ENCODE measurements at places on chromosomes 12 and 14.

GRCh38 chr14:101033006-101033405 lies 129.5 kb upstream of the RTL1 start:
- DNase-seq: peak; percentile 45

- DNase-seq: no peak
Observed at GRCh38 chr12:56661560-56661959, 15.8 kb upstream of the ATP5F1B start.

GRCh38 chr12:43159506-43159905 lies 392.5 kb downstream of the ADAMTS20 start:
- DNase-seq: no peak

- no peak for DNase-seq
Observed at GRCh38 chr12:93135286-93136239, 206.5 kb upstream of the EEA1 start.

- no peak for DNase-seq
Observed at GRCh38 chr14:75283162-75283832, 4.7 kb downstream of the FOS start.

DNA sequence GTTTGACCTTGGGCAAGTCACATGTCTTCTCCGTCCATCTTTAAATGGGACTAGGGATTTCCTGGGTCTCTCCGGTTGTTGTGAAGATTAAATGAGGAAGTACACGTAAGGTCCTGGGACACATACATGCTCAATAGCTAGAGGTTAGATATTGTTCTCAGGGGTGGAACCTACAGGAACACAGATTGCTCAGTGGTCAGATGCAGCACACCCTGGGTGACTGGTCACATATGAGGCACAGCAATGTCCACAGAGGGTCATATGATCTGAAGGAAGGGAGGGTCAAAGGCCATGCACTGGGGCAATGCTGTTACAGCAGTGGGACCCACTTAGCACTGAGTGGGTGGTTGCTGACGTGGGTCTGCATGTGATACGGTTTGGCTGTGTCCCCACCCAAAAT lies 11.4 kb upstream of the SLC8B1 start:
- DNase-seq: no peak

- DNase-seq: no peak
Observed at GRCh38 chr12:12684375-12685106, 11.4 kb downstream of the GPR19 start.

GRCh38 chr12:104407922-104408321 lies 48.8 kb upstream of the CHST11 start:
- DNase-seq: no peak

GRCh38 chr14:50002926-50003212 lies 110.0 kb downstream of the ARF6 start:
- no peak for DNase-seq

DNA sequence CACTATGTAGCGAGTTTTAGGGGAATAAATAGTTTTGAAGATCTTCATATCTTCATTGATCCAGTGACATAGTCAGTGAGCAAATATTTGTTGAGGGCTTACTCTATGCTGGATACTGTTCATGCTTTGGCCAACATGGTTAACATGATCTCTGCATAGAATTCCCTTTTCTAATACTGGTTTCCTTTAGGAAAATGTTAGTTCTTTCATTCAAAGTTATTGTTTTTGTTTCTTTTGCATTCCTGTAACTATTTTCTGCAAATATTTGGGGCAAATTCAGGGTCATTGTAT lies 226.5 kb downstream of the C12orf50 start:
- DNase-seq: no peak

- DNase-seq: no peak
Observed at GRCh38 chr12:51368640-51369517, 22.3 kb downstream of the GALNT6 start.

- peak; percentile 62 for DNase-seq
Observed at GRCh38 chr14:90780519-90780918, 35.7 kb downstream of the TTC7B start.

GRCh38 chr12:62252576-62252975 lies 7.6 kb upstream of the USP15 start:
- DNase-seq: no peak

GRCh38 chr12:45543887-45544286 lies 185.6 kb upstream of the ARID2 start:
- no peak for DNase-seq

DNA sequence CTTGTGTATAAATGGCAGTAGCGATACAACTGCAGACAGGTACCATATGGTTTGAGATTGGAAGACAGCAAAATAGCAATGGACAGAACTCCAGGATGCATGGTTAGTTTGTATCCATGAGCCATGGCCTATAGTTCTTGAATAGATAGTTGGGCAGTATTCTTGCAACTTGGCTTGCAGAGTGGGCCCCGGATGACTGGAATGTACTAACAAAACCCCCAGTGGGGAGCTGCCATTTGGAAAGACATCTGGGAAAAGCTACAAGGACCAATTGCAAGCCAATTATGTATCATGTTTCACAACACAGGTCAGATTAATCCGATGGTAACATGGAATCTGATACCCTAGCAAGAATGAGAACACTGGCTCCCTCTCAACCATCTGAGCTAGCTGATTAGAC lies 279.6 kb downstream of the RERGL start:
- DNase-seq: no peak

DNA sequence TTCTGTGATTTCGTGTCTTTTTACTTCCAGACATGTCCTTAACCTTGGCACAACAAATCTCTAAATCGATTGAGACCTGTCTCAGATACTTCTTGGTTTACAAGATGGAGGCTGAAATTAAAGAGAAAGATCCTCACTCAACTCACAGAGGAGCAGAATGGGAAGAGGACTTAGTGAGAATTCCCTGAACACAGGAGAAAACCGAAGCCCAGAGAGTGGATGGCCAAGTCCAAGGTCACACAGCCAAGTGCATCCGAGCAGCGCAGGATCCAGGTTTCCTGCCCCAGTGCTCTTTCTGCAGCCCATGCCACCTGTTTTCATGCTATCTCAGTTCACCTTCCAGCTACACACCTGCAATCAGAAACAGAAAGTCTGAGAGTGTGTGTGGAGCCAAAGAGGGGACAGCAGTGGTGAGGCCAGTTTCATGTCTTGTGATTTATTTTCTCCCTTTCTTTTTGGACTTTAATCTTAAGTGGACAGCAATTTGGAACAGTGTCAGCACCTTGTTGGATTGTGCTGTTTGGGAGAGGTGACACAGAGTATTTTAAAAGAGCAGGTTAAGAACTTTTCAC lies 22.9 kb upstream of the TCL1B start:
- DNase-seq: no peak

DNA sequence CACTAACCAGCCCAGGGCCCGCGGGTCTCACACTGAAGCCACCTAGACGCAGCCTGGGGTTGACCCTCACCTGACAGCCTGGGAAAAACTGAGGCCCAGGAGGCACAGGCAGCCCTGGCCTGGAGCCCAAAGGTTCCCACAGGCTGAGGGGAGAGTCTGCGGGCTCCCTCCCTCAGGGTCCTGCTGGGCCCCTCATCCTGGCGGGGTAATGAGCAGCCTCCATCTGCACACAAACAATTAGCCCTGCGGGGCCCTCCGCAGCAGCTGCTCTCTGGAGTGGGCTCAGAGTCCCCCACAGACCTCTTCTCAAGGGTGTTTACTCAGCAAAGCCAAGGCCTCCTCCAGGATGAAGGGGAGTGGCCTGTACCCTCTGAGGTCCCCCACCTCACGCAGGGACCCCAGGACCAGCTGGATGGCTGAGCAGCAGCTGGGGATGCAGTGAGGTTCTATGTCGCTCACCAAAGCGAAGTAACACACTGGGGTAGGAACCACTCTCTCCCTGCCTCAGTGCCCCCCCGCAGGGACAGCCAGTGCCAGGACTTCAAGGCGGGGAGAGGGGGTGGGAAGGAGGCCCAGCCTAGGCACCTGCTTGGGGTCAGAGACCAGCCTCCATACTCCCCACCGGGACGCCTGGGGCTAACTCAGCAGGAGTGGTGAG lies 7.3 kb downstream of the AKT1 start:
- DNase-seq: no peak

- DNase-seq: no peak
Observed at GRCh38 chr12:6888360-6888759, 15.3 kb upstream of the SPSB2 start.

GRCh38 chr12:89770391-89770790 lies 61.8 kb upstream of the ATP2B1 start:
- no peak for DNase-seq

DNA sequence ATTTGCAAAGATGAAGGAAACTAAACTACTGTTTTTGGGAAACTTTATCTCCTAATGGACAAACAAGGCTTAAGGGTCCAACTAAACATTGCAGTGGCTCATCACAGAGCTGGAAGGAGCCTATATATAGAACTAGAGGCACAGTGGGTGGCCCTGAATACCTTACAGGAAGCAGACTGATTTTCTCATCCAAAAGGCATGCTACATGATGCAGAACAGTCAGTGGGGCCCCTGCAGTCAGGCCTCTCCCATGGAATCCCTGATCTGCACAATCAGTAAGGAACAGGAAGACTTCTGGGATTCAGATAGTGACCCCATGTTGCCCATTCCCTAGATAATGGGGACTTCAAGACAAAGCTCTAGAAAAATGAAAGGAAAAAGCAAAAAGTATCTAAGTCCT lies 1.9 kb upstream of the LLPH start:
- DNase-seq: no peak

- peak; percentile 66 for DNase-seq
Observed at GRCh38 chr14:100609331-100609870, 22.2 kb upstream of the BEGAIN start.
